T-helper 2 cell (primary cell): ENCODE measurements at places on chromosomes 3 and 15.

DNA sequence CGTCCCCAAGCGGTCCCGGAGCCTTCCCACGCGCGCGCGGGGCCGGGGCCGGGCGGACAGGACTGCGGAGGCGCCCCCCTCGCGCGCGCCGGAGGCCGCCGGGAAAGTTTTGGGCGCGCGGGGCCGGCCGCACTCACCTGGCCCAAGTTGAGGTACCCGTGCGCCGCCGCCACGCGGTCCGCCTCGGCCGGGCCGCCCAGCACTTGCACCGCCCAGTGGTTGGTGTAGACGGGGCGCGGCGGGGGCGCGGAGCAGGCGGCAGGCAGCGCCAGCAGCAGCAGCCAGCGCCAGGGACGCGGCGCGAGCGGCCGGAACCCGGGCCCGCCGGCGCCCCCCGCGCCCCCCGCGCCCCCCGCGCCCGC lies 289 bp downstream of the PCSK6 start:
- no peak for DNase-seq

DNA sequence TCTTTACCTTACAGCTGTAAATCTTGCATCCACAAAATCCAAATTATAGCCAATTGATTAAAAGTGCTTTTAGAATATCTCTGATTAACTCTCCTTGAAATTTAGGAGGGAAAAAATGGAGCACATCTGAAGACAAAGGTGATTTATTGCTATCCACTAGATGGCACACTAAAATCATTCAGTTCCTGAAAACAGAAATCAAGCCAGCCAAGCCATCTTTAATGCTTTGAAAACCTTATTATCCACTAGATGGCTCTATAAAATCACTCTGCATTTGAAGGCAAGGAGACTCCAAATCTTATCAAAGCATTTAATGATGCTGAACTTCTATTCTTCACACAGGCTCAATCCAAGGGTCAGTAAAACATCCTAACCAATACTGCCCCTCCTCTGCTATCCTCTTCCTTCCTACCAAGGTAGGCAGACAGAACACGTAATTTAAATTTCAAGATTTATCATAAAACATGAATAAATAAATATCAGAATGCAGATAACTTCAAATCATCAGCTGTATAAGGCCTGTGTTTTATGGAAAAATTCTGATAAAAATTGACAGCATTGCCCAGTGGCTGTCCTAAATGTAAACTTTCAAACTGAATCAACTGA lies 48.4 kb downstream of the GOLIM4 start:
- DNase-seq: no peak

GRCh38 chr3:10377148-10377725 lies 56.3 kb upstream of the SEC13 start:
- DNase-seq: no peak

DNA sequence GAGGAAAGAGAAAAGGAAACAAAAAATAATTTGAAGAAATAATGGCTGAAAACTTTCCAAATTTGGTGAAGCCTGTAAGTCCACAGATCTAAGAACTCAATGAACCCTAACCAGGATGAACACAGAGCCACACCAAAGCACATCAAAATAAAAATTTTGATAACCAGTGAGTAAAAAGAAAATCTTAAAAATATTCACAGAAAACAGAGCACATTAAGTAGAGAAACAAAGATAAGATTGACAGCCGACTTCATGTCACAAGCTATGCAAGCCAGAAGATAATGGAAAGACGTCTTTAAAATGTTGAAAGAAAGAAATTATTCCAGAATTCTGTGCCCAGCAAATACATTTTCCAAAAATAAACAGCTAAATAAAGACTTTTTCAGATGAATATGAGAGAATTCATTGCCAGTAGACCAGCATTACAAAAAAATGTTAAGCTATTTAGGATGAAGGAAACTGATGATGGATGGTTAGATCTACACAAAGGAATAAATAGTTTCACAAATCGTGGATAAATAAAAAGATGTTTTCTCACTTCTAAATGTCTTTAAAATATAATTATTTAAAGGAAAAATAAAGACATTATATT lies 140.2 kb upstream of the SKOR1 start:
- DNase-seq: no peak

DNA sequence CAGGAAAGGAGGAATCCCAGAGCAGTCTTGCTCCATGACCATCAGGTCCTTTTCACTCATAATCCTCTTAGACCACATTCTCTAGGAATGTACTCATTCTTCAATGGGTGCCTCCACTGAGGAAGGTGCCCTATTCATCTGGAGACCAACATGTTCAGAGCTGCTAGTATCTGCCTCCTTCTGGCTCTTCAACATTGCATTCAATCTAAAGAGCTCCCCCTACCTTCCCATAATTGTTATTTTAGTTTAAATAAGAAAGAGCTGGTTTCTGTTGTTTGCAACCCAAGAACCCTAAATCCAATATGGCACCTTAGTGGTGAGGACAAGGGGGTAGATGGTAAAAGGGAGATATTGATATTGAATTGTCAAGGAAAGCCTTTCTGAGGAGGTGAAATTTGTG lies 67.6 kb downstream of the SCN11A start:
- DNase-seq: no peak

DNA sequence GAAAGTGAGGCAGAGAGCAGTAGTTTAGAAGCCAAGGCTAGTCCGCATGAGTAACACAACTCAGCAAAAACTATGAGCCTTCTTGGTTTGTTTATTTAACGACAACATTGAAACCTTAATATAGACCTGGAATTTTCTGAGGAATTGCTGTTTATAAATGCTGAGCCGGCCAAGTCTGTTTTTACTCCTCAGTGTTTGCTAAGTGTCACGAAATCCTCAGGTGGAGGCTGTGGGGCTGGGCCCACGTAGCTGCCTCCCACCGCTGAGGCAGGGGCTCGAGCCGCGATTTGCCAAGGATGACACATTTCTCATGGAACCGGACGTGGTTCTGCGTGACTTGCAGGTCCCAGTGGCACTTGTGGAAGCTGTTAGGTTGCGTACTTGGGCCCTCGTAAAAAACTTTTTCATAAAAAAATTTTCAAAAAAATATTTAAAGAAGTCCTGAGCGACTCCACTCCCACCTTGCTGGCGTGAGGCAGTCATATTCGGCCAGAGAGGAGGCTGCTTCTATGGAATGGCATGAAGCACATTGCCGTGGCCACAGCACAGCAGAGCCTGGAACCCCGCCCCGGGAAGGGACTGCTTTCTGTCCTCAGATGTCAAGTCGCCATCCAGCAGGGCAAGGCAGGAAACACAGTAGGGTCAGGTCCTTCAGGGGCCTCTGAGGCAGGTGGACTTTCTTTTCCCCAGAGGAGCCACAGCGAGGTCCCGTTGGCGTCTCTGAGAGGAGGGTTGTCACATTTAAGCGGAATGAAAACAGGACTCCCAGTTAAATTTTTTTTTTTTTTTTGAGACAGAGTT lies 64.8 kb upstream of the PCSK6 start:
- DNase-seq: no peak

GRCh38 chr3:183158113-183158512 lies 4.4 kb downstream of the LAMP3 start:
- DNase-seq: no peak

DNA sequence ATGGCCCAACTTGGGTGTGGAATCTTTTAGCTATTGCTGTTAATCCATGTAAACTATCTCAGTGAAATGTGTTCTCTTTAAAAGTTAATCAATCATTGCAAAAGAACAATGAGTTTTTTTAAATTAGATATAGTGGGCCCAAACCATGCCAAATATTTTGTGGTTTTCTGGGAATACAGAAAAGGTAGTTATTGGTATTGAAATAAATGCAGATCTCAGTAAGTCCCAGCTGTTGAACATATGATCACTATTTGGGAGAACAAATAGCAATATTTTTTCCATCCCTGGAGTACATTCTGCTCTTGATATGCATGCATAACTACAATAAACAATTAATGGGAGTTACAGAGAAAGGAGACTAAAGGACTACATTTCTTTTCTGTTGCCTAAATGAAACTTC lies 36.0 kb upstream of the LEKR1 start:
- no peak for DNase-seq

DNA sequence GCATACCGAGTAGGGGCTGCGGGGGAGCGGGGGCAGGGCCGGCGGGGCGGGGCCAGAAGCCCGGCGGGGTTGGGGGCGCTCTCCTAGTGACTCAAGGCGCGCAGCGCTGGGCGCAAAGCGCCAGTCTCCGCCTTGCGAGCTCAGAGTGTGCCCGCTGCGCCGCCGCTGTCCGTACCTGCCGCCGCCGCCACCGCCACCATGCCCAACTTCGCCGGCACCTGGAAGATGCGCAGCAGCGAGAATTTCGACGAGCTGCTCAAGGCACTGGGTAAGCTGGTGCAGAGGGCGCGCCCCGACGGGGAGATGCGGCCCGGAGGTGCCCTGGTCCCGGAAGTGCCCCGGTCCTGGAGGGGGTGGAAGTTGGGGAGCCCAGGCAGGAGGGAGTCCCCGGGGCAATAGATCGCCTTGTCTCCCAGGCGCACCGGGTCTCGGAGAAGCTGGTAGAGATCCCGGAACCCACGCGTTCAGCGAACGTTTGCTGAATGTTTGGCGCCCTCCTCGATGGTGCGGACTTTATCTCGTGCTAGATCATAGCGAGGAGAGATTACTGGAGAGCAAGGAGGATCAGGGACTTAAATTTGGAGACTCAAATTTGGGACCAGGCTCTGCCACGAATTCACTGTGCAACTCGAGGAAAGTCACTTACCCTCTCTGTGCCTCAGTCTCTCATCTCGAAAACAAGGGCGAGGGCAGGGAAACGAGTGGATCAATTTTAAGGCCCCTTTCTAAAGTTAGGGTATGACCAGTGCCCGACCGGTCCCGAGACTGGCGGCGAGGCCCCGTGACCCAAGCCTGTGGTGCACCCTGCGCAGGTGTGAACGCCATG lies at the start of gene CRABP1:
TSS of gene CRABP1 (plus strand) at position 123 of the 826 bp plus-strand sequence. CDS start at position 199, 76 bp downstream.
- DNase-seq: no peak

- no peak for DNase-seq
Measured at GRCh38 chr15:88535100-88535499, 11.4 kb downstream of the DET1 start.

- no peak for DNase-seq
Measured at GRCh38 chr3:107413264-107413663, 36.0 kb downstream of the CCDC54 start.

- DNase-seq: peak; percentile 46
Measured at GRCh38 chr3:107928084-107928445, 162.8 kb downstream of the CD47 start.

DNA sequence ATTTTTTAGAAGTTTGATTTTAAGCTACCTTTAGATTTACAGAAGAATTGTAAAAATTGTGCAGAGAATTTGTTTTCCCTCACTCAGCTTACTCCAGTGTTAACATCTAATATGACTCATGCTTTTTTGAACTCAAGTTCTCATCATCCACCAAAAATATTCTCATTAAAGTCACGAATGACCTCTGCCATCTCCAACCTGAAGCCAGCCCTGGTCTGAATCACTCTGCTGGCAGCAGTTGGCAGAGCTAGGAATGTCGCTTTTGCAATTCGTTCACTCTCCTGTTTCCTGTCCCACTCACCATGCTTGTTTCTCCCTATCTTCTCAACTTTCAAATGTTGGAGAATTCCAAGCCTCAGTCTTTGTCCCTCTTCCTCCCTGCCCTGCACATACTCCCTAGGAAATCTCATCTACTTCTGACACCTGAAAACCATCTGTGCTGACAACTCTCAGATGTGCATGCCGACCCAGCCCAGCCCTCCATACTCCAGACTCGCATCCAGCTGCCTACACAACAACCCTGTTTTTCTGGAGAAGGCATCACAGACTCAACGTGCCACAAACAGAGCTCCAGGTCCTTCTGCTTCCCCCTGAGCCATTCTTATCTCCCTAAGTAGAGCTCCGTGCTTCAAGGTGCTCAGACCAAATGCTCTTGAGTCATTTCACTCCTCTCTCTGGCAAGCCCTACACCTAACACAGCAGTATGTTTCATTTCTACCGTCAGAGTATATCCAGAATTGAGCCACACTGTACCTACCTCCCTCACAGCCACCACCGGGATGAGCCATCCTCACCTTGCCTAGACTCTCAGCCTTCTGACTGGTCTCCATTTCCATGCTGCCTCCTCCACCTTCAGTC lies 24.9 kb downstream of the PRR23E start:
- DNase-seq: no peak

DNA sequence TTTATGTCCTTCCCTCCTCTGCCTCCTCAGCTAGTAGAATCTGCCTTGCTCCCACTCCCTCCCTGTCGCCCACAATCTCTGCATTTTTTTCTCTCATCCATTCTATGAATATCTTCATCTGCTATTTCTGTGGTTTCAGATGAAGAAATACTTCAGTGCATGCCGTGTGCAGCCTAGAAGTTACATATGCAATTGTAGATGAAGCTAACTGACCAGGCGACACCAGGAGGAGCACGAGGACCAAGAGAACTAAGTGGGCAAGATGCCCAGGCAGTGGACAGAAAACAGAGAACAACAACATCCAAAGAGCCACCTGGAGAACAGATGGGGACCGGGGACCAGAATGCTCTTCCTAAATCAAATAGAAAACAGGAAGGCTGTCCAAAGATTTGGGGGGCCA lies 121.4 kb upstream of the ATP11B start:
- DNase-seq: no peak

- DNase-seq: no peak
Measured at GRCh38 chr3:168812234-168812633, 716.5 kb upstream of the GOLIM4 start.

DNA sequence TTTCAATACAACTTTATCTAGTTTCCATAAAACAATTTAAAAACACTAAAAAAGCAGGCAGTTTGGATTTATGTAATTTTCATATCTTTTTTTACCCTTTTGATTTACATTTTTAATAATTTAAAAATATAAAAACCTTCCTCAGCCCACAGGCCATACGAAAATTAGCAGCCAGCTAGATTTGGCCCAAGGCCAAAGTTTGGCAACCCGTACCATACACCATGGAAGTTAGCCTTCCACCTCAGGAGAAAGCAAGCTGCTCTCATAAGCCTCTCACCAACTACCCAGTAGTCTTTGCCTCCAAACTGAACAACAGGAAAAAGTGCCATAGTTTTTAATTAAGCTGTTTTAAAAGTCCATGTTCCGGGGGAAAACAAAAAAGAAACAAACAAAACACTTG lies 107.3 kb upstream of the TRIM42 start:
- DNase-seq: no peak

DNA sequence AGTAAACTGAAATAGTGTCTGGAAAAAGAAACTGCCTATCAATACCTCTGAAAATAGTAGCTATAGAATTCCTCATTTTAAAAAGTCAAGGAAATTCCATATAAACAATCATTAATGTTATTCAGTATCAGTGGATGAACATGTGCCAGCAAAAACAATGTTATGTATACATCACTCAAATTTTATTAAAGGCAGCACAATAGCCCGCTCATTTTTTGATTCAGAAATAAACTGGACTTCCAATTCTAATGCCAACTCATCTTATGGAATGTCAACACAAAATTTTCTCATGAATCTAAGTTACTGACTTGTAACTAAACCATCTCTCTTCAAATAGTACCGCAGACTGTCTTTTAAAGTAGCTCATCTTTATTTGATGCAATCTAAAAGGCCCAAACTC lies 19.0 kb downstream of the THBS1 start:
- no peak for DNase-seq

DNA sequence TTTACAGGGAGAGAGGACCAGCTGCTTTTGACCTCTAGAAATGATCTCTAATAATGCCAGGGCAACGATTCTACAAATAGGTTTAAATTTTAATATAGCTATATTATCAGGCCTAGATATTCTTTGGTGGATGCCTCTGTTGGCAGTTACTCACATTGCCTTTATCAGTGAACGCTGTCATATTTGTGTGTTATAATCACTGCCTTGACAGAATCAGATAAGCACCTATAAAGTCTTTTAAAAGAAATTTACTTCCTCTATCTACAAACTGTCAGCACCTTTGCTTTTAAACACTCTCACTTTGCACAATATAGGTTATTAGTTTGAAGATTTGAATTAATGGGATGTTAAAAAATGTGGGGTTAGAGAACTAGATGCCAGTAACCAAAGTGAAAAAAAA lies 324.1 kb downstream of the ZIC1 start:
- no peak for DNase-seq

GRCh38 chr3:50592568-50592967 lies 19.0 kb downstream of the CISH start:
- no peak for DNase-seq
